Hematopoietic multipotent progenitor cell (in vitro differentiated cells): ENCODE measurements at places on chromosomes 1 and 21.

GRCh38 chr21:32547018-32547417, 38.3 kb downstream of the TCP10L start:
- no peak for DNase-seq

GRCh38 chr21:32844653-32845436, 73.3 kb upstream of the PAXBP1 start:
- DNase-seq, result no peak

DNA sequence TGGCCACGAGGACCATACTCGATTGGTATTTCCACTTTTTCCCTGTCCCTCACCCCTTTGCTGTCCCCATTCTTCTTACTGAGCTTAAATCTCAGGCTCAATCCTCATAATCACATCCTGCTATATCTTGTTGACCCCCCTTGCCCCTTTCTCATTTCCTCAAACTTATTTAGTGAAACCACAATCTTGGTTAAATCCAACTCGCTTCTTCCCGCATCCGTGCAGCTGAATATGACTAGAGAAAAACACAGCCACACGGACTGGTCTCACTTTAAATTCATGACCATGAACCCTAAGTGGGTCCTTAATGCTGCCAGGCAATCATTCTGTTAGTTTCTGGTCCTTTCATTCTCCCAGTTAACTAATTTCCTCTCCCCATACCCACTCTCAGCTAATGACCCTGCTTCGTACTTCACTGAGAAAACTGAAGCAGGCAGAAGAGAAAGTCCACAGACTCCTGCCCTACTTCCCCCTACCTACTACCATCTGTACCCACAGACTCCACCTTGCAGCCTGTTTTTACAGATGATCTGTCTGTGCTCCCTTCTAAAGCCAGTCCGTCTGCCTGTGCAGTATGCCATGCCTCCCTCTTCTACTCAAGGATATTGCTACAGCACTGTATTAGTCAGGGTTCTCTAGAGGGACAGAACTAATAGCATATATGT, 96.8 kb upstream of the LMO4 start:
- DNase-seq, result peak; percentile 63

GRCh38 chr1:177948336-177948972, 21.4 kb downstream of the SEC16B start:
- DNase-seq, result peak; percentile 85

DNA sequence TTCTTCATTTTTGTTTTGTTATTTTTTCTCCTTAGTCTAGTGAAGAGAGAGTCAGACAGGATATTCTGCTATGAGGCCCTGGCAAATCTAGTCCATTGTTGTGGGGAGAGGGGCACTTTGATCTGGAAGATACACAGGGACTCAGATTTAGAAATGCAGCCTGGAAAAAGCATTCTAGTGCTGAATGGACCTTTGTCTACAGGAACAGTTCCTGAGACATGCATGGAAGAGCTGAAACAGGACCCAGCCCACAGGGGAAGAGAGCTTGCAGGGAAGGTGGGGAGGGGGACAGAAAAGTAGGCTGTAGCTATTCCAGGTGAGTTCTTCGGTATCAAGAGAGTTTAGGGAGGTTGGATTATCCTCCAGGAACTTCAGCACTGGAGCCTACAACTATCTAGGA, 98.5 kb downstream of the AKT3 start:
- no peak for DNase-seq

DNA sequence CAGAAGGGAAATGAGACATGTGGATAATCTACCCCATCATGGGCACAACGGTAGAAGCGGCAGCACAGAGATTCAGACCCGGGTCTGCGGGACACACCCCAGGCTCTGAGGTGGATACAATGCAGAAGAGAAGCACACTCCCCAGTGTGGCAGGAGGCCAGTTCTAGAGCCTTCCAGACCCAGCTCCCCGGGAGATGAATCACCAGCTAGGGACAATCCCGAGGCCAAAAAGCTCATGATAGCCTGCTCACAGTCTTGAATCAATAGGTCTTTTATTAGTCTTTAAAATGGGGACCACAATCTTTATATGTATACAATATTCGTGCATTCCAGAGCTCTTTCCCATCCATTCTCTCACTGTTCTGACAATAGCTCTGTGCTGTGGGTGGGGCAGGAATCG, 57.3 kb upstream of the DIRAS3 start:
- DNase-seq, result no peak
